ENCODE measurements at places on chromosomes 11 and 22. TPM values are rescaled to one million over a fixed set of nuclear protein-coding genes. Genes with fewer than 3 reads are reported as not detected.

GRCh38 chr11:3186166-3186953 lies 21.2 kb upstream of the OSBPL5 start:
- DNase-seq: no peak

DNA sequence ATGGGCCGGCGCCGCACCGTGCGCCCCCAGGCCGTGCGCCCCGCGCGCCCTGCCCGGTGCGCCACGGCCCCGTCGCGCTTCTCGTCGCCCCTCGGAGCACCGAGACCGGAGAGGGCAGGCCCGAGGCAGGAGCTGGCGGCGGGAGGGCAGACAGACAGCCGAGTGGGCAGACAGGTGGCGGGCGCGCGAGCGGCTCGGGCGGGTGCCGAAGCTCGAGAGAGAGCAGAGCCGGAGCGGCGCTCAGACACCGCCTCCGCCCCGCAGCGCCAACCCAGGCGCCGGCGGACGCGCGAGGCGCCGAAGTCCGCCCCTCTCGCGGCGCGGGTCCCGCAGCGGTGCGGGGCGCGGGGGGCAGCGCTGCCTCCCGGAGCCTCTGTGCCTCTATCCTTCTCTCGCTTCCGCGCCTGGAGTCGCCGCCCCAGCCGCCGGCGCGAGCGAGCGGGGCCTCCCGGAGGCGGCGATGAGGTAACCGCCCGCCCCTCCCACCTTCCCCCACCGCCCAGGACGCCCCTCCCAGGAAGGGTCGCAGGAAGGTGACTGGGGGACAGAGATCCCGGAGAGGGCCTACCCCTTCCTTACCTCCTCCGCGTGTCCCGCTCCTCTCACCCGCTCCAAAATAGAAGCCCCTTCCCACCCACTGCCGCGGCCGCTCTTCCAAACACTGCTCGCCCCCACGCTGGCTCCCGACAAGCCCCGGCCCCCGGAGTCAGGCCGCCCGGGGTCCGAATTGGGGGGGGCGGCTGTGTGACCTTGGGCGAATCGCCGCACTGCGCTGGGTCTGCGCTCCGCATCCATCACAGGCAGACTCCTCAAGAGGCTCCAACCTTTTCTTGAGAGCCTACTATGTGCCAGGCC lies at the start of gene RASL10A:
Gene RASL10A (minus strand): TSS at position 412 of the 855 bp plus-strand sequence. CDS start 451 bp downstream, outside the sequence.
- DNase-seq: no peak

Gene GLYATL1
- not detected for total RNA-seq

GRCh38 chr22:41057076-41057475 lies 35.3 kb upstream of the EP300 start:
- DNase-seq: no peak

DNA sequence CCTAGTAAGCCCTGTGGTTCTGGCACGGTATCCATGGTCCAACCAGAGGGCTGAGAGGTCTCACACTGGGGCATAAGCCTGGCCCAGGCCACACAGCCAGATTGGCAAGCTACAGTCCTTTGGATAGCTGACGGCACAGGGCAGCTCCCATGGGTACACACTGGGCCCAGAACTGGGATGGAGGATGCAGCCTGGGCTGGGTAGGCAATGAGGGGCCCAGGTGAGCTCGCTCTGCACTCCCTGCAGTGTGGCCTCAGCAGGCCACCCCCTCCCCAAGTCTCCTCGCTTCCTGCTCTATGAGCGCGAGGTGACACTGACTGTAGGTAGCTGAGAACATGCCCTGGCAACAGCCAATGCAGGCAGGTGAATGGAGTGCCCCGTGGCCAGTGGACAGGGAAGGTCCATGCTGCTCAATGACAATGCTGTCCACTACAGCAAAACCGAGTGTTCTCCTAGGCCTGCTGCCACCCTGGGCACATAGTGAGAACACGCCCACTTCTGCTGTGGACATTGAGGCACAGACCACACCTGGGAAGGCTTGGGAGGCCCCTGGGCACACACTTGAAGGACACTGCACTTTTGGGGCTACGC lies 3.8 kb downstream of the ARVCF start:
- no peak for DNase-seq

- DNase-seq: no peak
Observed at GRCh38 chr11:18526130-18526520, 617 bp downstream of the TSG101 start.

DNA sequence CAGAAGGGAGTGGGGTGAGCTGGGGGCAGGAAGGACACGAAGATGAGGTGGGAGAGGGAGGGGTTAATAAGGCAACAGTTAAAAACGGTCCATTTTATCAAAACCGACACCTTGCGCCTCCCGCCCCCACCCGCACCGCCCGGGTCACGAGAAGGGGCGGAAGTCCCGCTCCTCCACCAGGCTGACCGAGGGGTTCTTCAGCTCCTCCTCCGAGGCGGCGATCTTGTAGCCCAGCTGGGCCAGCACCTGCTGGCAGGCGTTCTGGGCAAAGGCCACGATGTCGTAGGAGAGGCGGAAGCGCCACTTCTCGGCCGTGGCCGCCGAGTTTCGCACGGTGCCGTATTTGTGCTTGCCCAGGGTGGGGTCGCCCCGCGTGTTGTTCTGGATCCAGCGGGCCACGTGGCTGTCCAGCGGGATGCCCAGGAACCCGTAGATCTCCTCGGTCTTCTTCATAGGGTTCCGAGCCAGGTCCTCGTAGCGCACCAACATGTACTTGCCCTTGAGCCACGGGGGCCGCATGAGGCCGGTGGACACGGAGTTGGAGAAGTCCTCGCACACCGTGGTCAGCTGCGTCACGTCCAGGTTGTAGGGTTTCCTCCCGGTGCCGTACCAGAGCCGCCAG lies 15.8 kb downstream of the CHST1 start:
- no peak for DNase-seq

Gene LMO2
- total RNA-seq: 0.45 TPM

All from PC-9 (cell line).